ENCODE measurements at places on chromosomes 1 and 21.

- DNase-seq, result no peak
These were observed 147.1 kb upstream of the GRIK3 start for GRCh38 chr1:37181425-37181824.

DNA sequence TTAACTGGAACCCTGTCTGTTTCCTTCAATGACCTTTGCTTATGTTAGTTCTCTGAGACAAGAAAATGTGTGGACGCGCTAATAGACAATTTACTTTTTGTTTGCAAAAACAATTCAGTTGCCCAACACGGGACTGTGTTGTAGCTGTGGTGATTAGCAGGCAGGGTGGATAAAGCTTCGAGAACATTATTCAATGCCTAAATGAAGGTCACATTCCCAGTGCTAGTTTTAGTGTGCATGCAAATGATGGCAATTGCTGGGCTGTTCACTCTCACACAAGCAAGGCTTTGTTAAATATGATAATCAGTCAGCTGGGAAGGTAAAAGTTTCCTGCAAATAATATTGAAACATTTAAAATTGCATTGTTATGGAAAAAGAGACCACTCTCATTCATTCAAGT, 188.4 kb downstream of the BACH1 start:
- no peak for DNase-seq

- no peak for DNase-seq
These were observed 837 bp upstream of the DESI2 start for GRCh38 chr1:244651956-244652622.

DNA sequence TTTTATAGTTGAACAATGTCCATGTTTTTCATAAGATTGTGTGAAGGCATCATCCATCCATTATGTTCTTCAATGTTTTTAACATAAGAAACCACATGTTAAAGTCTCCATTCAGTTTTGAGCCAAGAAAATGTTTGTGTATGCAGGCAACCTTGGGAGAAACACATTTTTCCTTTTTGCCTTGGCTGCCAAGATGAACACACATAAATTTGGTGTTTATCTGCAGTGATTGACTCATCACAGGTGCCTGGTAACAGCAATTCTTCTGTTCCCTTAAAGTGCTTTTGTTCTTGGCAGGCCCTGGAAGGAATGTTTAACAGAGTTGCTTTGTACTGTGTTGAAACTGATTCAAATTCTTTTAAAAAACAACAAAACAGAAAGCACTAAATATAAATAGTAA, 709.9 kb upstream of the ADGRL4 start:
- DNase-seq, result no peak

GRCh38 chr1:47793563-47793962, 203.6 kb downstream of the TRABD2B start:
- DNase-seq, result no peak

- no peak for DNase-seq
These were observed 227.1 kb downstream of the LRRC7 start for GRCh38 chr1:69794831-69795230.

GRCh38 chr1:39427912-39428311, 63.5 kb upstream of the BMP8A start:
- no peak for DNase-seq

GRCh38 chr1:190376044-190376443, 101.6 kb downstream of the BRINP3 start:
- DNase-seq, result no peak

DNA sequence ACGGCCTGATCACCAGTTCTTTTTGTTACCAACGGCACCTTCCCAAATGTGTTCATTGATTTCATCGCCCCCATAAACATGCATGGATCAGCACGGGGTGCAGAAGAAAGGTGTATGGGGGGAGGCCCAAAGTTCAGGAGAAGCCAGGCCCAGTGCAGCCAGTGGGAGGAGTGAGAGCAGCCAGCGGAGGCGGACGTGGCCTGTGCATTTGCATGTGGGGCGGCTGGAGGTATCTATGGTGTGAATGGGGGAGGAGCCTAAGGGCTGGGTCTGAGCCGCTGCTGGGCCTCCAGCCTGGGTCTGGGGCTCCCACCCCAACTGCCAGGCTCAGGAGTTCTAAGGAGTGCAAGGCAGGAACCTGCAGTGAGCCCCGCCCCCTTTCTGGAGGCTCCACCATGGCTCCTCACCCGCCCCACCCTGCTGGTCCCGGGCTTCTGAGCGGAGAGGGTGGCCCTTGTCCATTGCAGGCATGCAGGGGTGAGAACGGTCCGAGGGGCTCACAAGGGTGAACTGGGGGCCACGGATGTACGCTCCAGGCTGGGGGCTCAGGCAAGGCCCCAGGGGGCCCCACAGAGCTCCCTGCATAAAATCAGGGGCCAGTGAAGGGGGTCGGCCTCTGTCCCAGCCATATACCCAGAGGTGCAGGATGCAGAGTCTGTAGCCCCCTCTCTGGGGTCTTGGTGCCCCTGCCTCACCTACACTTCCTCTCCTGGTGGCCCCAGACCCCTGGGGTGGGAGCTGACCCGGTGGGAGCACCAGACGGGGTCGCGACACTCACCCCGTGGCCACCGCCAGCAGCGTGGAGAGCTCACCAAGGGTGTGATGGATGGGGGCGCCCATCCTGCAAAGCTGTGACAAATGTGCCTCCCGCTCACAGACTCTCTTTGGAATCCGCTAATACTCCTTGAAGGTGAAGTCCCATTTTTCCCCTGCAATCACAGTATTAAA, 31.3 kb upstream of the TTC34 start:
- DNase-seq, result no peak

DNA sequence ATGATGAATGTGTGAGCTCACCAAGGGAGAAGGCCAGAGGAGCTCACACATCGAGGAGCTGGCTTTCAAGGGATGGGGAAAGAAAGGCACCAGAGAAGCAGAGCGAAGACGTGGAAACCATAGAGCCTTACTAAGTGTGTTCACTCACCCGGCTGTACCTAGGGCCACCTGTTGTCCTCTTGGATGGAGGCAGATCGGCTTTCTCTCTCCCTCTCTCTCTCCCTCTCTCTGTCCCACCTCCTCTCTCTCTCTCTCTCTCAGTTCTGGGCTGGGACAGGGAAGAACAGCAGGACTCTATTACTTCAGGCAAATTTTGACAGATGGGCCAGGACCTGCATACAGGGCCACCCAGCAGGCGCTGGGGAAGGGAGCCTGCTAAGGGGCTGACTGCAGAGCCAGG, 64.8 kb downstream of the HIVEP3 start:
- DNase-seq, result no peak

DNA sequence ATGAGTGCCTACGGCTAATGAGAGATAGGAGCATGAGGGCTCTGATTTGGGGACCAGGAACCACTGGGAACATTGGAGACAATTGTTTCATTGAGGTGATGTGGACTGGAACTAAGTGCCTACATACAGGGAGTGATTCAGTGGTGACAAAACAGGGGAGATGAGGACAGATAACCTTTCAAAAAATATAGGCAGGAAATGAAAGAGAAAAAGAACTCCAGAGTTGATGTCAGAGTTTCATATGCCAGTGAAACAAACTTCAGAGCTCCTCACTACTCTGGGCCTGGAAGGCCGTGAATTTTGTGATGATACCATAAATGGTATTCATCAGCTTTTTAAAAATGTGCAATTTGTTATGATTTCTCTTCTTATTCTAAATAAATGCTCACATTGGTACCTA, 39.3 kb downstream of the FASLG start:
- DNase-seq, result no peak

GRCh38 chr1:48493041-48493440, 21.0 kb upstream of the SPATA6 start:
- no peak for DNase-seq

- no peak for DNase-seq
These were observed 22.2 kb downstream of the TUT4 start for GRCh38 chr1:52530563-52531144.

- DNase-seq, result no peak
These were observed 46.2 kb downstream of the NAV1 start for GRCh38 chr1:201585093-201585483.

DNA sequence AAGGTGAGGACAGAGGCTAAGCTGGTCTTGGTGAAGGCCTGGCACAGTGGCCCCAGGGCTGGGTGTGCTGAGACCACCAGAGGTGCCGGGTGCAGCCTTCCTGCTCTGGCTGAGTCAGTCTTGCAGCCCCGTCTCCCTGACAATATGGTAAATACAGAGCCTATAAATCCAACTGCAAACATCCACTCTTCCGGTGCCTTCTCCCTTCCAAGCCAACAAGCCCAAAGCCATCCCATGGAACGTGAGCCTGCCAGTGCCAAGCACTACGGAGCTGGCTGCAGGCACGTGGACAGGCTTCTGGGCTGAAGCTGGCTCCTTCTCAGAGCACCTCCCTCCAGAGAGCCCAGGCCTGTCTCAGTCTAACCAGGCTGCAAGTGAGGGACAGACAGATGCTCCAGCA, 70.0 kb downstream of the TRABD2B start:
- DNase-seq, result no peak

DNA sequence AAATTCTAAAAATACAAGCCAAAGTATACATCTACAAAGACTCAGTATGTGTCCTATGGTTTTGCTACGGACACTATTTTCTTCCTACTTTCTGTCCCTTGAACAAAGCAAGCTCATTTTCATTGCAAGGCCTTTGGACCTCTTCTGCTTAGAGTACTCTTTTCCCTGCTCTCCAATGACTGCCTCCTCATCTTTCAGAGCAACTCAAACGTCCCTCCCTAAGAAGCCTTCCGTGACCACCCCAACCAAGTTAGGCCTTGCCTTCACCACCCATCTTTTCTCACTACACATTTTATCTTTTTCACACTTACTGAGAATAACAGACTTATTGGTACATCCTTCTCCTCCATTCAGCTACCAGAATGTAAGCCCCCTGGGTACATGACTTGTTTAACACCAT, 39.9 kb downstream of the ENAH start:
- DNase-seq, result no peak

DNA sequence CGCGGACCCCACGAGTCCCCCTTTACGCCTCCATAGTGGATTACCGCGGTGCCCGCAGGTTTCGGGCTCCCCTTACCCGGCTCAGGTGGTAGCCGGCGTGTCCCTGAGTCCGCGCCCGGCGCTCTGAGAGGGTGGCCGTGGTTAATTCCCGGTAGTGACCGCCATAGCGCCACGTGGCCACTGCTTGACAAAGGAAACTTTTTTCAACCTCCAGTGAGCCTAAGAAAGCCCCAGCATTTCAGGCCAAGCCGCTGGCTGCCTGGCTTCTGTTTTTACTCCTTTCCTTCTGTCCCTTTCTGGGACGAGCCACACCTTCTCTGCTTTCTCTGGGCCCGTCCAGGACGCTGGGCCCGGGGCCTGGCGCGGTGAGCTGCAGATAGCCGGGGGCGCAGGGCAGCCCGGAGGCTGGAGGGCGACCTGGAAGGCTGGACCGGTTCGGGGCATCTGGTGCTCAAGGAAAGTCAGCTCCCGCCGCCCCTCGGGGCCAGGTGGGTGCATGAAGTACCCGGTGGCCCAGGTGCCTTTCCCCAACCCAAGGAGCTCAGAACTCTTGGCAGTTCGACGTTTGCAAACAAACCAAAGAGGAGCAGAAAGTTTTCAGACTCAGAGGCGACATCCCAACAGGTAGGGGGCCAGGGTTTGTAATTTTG, 540 bp upstream of the C1orf198 start:
- DNase-seq, result no peak

DNA sequence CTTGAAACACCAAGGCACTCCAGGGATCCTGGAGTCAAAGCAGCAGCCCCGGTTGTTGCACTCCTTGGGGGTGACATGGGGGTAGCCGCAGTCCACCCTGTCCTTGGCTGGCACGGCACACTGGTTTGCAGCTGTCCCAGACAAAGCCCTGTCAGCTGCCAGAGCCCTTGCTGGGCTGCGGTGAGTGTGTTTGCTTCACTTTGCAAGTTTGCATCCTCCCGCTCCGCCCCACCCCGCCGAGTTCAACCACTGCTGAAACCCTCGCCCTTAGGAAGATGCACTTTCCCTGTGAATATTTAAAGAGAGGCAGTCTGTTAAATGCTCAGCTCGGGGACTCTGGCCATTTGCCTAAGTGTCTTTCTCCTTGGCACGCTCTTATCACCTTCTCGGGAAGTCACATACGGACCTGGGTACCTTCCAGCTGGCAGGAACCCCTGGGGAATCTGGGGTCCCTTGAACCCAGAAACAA, 1.7 kb downstream of the TFF3 start:
- no peak for DNase-seq

DNA sequence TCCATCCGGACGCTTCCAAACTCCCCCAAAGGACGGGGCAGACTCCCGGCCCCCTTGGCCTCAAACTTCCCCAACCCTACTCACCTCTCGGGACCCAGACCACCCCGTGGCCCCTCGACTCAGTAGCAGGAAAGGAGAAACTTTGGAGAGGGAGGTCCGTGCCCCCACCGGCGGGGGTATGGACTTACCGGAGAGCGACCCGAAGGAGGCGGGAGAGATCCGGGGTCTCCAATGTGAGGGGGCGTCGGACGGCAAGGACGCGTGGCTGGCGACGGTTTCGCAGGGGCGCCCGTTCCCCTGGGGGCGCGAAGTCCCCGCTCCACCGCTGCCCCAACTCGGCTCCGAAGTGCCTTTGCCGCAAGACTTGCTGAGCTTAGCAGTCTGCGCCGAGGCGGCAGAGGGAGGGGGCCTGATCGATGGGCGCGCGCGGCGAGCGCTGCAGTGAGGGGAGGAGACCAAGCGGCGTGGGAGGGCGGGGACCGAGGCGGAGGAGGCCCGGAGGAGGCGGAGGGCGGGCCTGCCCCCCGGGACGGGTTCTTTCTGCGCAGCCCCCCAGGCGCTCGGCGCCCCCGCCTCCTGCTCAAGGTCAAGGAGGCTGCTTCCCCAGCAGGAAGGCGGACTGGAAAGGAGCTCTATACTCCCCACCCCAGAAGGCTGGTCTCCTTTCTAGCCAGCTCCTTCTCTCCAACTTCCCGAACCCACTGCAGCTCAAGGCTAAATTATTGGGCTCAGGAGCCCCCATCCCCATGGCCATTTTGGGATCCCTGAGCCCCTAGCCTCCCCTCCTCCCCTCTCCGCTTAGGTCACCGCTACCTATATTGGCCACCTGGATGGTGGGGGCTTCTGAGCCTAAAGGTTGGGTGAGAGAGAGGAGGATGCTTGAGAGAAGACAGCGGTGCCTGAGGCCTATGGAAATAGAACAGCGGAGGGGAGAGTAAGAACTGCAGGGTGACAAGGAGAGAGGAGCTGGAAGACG, at the start of gene SYT2:
Gene SYT2, minus strand, starts transcription at position 385 of the 976 bp plus-strand sequence. CDS start 104,682 bp downstream, outside the sequence.
- DNase-seq, result no peak

DNA sequence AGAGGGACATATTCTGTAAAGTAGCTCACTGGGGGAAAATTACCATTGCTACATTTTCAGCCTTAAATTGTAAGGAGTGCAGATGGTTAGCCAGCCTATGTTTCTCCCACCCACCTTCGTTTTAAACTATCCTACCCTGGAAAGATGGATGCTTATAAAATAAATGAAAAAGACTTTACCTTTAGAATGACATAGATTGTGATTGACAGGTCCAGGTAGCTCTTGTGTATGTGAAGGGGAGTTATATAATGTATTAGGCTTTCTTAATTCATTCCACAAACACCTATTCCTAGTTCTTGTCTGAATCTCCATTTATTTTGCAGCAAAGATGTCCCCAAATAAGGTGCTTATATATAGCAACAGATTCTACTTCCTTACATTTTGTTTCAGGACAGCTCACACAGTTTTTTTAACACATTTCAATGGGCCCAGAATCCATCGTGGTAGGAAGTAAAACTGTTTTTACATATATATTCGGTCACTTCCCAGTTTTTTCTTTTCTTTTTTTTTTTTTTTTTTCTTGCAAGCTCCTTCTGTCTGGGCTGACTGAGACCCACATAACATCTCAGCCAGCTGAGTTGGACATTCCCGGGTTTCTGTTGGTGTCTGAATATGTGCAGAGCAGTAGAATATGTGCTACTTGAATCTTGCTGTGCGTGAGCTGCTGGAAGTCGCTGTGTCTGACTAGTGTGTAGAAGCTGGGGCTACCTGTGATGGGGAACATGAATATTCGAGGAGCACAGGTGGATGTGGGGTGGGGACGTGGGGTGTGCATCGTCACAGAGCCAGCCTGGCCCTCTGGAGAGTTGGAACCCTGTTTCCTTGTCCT, 27.8 kb downstream of the UCK2 start:
- no peak for DNase-seq

All from 8988T (cell line).